ENCODE measurements at places on chromosomes 11 and 22.

GRCh38 chr11:13269775-13270174 lies 7.8 kb upstream of the BMAL1 start:
- peak; percentile 40 for DNase-seq

- no peak for DNase-seq
Observed at GRCh38 chr11:115919341-115920091, 415.3 kb upstream of the CADM1 start.

GRCh38 chr11:76839311-76839710 lies 21.4 kb upstream of the ACER3 start:
- peak; percentile 83 for DNase-seq

- DNase-seq: peak; percentile 81
Observed at GRCh38 chr11:68841718-68842426, at the start of gene CPT1A. CPT1A (minus strand) TSS chr11:68841916; CDS start chr11:68815474, 26,442 bp downstream.

DNA sequence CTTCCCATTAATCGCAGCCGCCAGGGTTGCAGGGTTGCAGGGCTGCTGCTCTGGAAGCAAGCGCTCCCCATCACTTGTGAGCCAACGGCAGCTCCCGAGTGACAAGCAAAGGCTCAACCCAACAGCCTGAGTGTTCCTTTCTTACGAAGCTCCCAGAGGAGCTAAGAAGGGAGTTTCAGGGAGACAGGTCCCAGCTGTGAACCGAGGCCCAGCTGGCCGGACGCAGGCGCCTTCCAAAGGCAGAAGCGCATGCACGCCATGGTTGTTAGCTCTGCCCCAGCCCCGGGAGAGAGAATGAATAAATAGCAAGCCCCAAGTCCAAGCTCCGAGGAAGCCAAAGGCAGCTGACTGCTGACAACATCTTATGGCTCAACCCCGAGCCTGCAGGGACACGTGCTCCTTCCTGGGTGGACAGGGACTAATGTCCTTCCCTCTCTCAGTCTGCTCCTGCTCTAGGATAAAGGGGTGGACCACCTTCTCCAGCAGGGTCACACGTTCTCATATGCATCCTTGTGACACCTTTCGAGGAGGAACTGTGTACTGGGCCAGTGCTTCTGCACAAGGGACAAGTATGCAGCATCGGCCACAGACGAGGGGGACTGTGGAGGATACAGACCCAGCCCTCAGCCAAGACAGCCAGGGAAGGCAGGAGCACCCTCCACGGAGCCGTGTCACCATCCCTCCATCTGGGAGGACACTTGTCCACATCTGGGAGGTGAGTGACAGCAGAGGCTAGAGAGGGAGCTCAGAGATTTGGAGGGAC lies 29.9 kb downstream of the SHANK2 start:
- DNase-seq: no peak

DNA sequence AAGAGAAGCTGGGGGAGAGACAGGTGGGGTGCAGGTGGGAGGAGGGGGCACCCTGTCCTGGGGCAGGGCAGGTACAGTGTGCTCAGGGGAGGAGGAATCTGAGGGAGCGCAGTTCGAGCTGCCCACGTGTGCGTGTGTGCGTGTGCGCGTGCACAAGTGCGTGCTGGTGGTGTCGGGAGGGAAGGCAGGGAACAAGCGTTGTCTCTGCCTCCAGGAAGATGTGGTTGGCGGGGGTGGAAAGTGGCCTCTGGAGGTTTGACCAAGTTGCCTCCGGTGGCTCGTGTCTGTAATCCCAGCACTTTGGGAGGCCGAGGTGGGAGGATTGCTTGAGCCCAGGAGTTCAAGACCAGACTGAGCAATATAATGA lies 49.9 kb upstream of the THY1 start:
- DNase-seq: no peak

DNA sequence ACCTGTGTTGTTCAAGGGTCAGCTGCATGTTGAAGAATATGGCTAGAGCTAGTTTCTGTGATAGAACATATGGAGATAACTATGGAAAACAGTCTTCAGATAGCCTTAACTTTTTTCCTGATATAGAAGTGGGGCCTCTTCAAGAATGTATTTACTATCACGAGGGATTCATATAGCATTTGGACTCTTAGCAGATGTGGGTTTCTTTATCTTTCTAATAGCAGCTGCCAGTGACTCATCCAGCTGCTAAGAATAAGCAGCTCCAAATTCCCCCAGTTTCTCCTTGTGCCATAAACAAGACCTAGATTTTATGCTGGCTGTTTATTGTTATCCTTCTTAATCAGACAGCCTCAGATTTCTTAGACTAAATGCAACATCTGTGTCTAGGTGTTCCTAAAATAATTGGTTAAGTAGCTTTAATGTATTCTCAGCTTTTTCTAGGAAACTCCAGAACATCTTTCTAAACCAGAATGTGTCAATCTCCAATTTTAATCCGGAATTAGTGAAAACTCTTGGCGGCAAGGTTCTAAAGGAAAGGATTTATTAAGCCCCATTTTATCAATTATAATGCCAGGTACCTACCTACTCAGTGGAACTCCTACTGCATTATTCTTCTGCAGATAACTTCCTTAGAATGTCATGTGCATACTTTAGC lies 119.8 kb downstream of the CSTPP1 start:
- DNase-seq: no peak

- peak; percentile 84 for DNase-seq
Observed at GRCh38 chr11:129855086-129855485, 39.4 kb downstream of the TMEM45B start.

DNA sequence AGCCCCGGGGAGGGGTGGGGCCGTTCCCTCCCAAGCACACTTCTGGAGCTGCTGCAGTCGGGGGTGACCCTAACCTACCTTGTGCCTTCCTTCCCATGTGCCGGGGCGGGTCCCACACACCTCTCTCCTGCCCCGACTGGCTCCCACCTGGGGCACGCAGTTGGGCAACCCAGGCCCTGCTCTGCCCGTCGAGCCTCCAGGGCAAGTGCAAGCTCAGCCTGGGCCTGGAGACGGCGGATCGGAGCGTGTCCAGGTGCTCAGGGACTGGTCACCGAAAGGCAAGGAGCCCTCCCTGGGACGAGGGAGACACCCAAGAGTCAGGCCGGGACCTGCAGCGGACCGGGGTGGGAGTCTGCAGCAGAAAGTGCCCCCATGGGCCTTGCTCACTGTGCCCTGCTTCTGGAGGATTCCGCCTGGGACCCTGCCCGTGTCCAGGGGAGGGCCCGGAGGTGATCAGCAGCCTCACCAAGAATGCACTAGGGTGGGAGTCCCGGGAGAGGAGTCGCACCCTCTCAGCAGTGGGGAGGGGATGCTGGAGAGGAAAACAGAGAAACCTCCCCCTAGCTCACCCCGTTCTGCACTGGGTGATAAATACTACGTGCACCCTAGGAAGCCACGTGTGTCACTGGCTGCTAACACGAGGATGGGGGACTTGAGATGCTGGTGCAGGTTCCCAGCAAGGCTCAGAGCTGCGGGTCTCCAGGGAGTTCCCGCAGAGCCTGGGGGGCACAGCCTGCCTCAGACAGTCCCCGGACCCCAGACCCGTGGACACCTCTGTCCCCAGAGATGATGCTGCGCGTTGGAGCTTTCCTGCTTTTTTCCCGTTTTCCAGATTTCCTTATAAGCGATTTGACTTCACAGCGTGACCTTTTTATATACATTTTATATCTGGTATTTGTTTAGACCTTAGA lies 5.2 kb upstream of the GATD1 start:
- DNase-seq: no peak

- no peak for DNase-seq
Observed at GRCh38 chr11:67120456-67120855, 1.4 kb downstream of the KDM2A start.

DNA sequence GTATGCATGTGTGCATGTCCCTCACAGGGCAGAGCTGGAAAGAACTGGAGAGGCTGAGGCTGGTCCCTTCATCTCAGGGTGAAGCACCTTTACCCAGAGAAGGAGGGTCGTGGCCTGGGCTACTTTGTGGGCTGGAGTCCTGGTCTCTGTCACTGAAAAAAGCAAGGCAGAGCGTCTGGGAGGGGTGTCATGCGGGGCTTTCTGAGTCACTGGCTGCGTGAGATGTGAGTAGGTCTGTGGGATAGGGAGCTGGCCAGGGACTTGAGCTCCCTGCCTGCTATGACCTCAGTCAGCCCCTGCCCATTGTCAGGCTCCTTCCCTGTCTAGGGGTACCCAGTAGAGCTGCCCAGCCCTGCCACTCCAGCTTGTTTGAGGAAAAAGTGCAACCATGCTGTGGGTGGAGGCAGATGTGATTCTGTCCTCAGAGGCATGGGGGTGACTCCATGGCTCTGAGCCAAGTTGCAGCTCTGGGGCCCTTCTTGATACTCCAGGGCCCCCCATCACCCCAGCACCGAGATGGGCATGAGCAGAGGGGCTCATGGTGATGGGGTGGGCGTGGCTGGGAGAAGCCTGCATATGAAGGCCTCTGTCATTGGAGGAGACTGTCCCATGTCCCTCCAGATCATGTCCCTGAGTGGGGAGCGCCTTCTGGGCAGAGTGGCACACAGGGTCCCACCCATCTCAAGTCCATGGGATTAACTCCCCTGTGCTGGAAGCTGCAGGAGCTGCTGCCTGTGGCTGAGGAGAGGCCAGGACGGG lies 27.8 kb downstream of the KCNQ1 start:
- no peak for DNase-seq

GRCh38 chr11:123494195-123495050 lies 64.4 kb downstream of the GRAMD1B start:
- DNase-seq: no peak

DNA sequence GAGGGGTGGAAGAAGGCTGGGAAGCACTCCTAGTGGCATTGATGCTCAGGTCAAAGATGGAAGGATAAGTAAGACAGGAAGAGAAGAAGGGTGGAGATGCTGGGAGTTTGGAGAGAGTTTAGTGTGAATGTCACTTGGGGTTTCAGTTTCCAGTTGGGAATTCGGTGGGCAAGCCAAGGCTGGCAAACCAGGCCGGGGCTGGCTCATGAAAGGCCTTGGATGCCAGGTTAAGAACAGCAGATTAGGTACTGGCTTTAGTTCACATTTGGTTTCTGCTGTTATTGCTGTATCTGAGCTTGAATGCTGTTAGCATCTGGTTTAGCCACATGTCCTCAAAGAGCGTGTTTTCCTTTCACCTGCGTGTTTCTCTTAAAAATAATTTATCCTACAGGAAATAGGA lies 69.6 kb downstream of the BLID start:
- DNase-seq: no peak

- no peak for DNase-seq
Observed at GRCh38 chr11:86138958-86139357, 70.1 kb upstream of the PICALM start.

- DNase-seq: no peak
Observed at GRCh38 chr22:49004484-49005399, 822.9 kb downstream of the BRD1 start.

GRCh38 chr22:47793304-47794101 lies 1031.1 kb downstream of the TBC1D22A start:
- no peak for DNase-seq

DNA sequence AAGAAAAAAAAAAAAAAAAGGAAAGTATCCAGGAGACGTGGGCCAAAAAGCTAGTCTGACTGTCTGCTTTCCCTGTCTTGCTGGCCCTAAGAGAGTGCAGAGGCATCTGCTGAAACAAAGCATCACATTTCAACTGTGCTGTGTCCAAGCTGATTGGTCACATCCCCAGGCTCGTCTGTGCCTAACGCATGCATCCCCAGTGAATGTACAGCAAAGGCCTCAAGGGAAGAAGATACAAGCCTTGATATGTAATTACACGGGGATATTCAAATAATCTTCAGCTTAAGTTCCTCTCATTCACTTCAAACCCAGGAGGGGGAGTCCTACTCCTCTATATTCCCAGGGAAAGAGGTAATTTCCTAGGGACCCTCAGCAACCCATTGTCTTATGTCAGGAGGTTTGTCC lies 5.4 kb upstream of the SORL1 start:
- DNase-seq: peak; percentile 41

DNA sequence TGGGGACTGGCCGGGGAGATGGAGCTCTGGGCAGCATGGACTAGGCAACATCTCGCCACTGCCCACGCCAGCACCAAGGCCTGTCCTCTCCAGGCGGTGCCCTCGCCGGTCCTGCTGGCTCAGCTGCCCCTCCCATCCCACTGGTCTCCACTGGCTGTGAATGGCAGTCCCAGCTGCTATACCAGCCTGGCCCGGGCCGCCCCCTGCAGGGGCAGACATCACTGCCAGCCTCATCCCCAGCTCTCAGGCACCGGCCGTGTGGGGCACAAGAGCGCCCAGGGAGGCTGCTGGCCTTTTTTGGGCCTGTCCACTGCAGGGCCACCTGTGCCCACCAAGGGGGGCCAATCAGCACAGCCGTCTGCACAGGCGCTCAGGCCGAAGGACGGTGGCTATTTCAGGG lies 30.1 kb upstream of the H19 start:
- no peak for DNase-seq

DNA sequence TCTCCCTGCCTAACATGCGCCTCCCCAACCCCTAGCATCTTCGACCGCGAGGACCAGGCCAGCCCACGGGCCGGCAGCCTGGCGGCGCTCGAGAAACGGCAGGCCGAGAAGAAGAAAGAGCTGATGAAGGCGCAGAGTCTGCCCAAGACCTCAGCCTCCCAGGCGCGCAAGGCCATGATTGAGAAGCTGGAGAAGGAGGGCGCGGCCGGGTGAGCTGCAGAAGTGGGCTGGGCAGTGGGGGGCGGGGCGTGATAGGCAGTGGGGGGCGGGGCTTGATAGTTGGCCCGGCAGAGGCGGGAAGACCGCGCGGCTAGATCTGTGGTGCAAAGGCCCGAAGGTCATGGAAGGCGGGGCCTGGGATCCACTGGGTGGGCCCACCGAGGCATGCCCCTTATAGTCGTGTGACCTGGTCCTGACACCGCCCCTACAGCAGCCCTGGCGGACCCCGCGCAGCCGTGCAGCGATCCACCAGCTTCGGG lies 8.7 kb downstream of the SELENOM start:
- DNase-seq: no peak

GRCh38 chr22:46681010-46681409 lies 57.0 kb downstream of the CERK start:
- no peak for DNase-seq
